ENCODE measurements at places on chromosomes 6 and 20.

- DNase-seq: no peak
Observed at GRCh38 chr20:20561841-20562240, 150.6 kb downstream of the RALGAPA2 start.

- DNase-seq: no peak
Observed at GRCh38 chr20:5845681-5846615, 95.7 kb downstream of the SHLD1 start.

GRCh38 chr6:135314543-135314942 lies 133.4 kb downstream of the MYB start:
- DNase-seq: no peak

DNA sequence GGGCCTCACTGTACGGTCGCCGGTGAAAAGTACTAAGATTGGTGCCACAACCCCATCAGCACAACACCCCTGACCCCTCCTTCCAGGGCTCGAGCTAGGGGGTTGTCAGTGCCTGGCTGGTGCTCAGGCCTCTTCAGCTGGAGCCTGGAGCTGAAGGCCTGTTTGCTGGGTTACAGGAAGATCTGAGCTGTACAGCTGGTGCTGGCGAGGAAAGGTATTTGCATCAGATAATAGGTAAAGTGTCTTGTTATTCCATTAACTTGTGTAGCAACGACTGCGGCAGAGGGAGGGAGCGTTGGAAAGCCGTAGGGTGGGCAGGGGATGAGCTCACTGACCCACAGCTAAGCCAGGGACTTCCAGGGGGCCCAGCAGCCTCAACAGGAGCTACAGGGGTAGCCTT lies 15.8 kb upstream of the SIRPA start:
- no peak for DNase-seq

DNA sequence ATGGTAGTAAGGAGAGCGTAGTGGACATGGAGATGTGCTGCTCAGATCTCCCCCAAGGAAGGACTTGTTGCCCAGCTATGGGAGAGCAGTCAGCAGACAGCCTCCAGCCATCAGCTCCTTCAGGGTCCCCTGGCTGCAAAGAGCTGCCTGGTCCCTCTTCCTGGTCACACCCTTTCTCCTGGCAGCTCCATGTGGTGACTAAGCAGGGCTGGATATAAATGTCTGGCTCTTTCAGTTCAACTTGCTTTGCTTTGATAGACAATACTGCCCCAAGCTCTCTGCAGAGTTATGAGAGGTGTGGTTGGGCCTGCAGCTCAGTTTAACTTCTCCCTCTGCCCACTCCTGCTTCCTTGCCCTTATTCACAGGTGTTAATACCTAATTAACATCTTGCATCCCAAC lies 64.1 kb upstream of the DDR1 start:
- peak; percentile 63 for DNase-seq

GRCh38 chr20:4811661-4812181 lies 90.0 kb downstream of the PRND start:
- no peak for DNase-seq

GRCh38 chr6:12115001-12115400 lies 102.9 kb downstream of the HIVEP1 start:
- DNase-seq: no peak

DNA sequence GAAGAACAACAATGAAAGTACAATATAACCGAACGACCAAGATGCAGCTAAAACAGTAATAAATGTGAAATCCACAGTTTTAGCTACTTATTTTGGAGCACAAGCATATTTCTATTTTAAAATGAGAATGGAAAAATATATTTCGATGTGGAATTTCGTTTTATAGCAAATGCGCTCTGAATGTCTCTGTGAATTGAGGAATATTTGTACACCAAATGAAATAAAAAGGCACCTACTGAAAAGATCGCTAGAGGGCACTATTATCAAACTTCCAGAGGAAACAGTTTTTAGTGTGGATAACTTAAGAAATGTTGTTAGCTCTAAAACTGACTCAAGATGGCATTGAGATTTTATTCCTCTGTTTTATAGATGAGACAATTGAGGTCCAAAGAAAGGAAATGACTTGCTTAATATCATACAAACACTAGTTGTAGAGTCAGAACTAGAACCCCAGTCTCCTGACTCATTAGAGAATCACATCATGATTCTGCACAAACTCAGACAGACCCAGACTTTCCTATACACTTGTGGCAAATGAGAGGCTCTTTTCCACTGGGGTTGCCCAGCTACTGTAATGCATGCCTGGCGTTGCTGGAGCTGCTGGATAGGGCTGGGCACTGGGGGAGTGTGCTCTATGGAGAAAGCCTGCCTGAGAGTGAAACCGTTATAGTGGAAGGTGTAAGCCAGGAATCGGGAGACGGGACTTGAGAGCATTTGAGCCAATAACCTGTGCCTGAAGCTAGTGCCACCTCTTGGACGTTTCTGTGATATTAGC lies 51.9 kb downstream of the GCLC start:
- DNase-seq: peak; percentile 53

- DNase-seq: no peak
Observed at GRCh38 chr6:111980971-111981840, 72.7 kb upstream of the CCN6 start.

GRCh38 chr20:46331611-46332361 lies 23.5 kb upstream of the CDH22 start:
- no peak for DNase-seq

- no peak for DNase-seq
Observed at GRCh38 chr6:109693111-109693510, 2.0 kb downstream of the FIG4 start.

Measured in HTR-8/SVneo (cell line).